Stimulated activated CD8-positive, alpha-beta memory T cell treated with anti-CD3 and anti-CD28 coated beads, Interleukin-15, amount 100 ng/mL, for 4 hours (primary cell): ENCODE measurements at places on chromosomes 7 and 10.

DNA sequence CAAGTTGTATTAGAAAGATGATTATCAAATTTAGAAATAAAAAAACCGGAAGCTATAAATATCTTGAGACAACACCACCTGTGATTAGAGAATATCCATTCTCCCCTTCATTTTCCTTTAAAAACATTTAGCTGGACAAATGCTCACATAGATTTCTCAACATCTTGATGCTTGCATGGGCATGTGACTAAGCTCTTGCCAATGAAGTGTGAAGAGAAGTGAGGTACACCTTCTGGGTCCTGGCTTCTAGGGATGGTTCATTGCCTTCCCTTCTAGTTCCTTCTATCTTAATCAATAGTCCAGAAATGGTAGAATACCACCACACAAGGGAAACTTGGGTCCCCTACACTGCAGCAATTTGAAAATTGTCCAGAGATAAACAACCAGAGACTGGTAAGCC lies 41.0 kb downstream of the WAPL start:
- no peak for DNase-seq

- no peak for DNase-seq
Measured at GRCh38 chr10:54613162-54613561, 187.9 kb downstream of the PCDH15 start.

GRCh38 chr10:10330418-10330817 lies 687.3 kb upstream of the CELF2 start:
- no peak for DNase-seq

DNA sequence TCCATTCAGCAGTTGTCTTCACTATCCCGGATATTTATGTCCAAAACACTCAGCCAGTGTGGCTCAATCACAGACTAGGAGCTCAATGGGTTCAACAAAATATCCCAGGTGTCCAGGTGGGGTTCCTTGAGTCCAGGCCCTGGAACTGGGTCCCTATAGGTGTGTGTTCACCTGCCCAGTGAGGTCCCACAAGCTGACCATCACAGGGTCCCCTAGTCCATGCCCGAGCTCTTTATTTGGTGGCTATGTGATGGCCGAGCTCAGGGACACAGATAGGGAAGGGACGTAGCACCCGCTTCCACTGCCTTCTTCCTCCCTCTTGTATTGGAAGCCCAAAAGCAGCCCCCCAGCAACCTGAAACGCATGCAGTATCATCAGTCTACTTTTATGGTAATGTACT lies 78.9 kb upstream of the DDC start:
- no peak for DNase-seq
